ENCODE measurements at places on chromosomes 5 and 9.

GRCh38 chr9:21873540-21874221, 71.2 kb downstream of the MTAP start:
- no peak for DNase-seq

GRCh38 chr9:14529054-14529453, 164.2 kb downstream of the ZDHHC21 start:
- no peak for DNase-seq

DNA sequence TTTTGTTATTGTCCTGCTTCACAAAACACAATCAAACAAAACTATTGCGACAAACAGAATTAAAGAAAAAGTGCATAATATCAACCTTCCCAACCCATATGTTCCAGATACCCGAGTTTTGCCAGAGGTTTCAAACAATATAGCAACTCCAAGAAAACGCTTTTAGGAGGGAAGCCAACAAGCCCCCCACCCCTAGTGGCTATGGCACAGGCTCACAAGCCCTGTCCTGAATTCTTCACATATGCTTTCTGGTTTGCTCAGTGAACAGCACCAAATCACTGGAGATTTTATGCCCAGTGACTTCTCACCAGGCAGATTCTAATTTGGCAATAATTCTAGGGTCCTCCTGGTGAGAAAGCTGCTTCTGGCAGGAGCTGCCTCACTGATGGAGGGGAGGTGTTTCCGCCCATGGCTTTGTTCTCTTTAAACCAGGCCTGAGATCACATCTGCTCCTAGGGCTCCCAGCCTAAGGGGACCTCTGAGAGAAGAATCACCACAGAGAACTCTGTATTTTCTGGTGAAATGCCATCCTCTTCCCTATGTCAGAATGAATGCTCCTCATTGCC, 1982.4 kb downstream of the EFNA5 start:
- DNase-seq, result no peak

DNA sequence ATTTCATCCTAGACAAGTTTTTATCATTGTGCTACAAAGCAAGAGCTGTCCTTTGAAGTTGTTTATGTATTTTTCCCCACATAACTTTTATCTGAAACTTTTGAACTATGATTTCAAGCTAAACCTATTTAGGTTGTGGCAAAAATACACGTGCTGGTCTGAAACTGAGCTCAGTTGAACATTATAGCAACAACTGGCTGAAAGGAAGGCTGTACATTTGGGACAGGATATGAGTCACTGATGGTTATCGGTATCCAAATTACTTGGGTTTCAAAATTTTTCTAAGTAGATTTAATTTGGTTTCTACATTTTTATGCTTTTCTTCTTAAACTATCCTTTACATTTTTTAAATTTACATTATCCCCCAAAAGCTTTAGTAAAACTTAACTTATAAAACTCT, 627.3 kb upstream of the NUDT12 start:
- DNase-seq, result no peak

GRCh38 chr9:136604823-136605525, 57.7 kb upstream of the EGFL7 start:
- no peak for DNase-seq

DNA sequence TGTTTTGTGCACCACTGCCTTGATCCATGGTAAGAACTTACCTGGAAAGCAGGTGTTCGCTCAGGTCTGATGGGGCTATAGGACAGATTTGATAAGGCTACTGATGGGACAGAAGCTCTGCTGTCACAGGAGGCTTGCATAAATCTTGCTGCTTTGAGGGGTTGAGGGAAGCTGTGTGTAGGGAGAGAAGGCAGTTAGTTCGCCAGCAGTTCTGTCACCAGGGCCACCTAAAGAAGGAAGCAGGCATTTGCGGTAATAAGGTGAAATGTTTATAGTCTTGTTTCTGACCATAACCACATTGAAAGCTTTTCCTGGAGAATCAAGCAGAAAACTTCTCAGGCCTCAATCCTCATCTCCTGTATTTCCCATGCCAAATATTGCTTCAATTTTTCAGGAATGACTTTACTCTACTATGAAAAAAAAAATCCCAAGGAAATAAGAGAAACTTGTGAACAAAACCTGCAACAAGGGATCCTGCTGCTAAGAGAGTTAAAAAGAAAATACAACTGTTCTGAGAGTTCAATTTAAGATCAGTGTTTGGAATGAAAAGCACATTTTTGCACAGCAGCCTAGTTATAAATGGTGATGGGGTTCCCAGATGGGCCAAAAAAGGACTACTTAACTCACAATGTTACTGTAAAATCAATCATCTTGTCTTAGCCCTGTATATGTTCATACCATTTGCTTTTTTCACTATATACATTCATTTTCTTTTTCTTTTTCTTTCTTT, 122.0 kb upstream of the RANBP3L start:
- no peak for DNase-seq

DNA sequence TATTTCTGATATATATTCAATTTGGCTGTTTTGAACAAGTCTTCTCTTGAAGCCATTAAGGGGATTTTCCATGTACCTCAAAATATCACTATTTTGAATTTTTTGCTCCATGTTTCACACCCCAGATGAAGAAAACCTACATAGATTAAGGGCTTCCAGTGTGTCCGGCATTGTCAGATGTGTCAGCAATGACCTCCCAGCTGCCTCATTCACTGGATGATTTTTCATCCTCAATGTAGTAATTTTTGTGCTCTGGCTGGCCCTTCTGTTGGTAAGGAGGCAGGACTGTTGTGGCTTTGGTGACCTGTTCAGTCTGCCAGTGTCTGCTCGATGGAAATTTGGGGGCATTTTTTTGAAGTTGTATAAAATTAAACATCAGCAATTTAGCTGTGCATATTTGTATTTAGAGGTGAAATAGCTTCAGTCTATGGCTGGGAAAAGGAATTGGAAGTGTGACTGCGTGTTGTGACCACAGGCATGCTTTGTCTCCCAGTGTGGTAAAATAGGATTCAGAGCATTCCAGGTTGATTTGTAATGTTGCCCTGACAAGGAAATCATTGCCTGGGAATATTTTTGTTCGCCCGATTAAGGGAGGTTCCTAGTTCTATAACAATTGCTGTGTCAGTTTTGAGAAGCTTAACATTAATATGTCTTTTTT, 312.4 kb downstream of the ARHGEF28 start:
- DNase-seq, result no peak

Measured in stimulated activated CD4-positive, alpha-beta T cell treated with anti-CD3 and anti-CD28 coated beads, Interleukin-1b, Interleukin-23, amount 100 ng/mL, for 1 hour (primary cell).